ENCODE measurements at places on chromosomes 3 and 15.

GRCh38 chr3:122602011-122602710, 24.7 kb downstream of the PARP15 start:
- DNase-seq = no peak

- DNase-seq = no peak
Measured at GRCh38 chr15:69834267-69834666, 263.4 kb downstream of the TLE3 start.

DNA sequence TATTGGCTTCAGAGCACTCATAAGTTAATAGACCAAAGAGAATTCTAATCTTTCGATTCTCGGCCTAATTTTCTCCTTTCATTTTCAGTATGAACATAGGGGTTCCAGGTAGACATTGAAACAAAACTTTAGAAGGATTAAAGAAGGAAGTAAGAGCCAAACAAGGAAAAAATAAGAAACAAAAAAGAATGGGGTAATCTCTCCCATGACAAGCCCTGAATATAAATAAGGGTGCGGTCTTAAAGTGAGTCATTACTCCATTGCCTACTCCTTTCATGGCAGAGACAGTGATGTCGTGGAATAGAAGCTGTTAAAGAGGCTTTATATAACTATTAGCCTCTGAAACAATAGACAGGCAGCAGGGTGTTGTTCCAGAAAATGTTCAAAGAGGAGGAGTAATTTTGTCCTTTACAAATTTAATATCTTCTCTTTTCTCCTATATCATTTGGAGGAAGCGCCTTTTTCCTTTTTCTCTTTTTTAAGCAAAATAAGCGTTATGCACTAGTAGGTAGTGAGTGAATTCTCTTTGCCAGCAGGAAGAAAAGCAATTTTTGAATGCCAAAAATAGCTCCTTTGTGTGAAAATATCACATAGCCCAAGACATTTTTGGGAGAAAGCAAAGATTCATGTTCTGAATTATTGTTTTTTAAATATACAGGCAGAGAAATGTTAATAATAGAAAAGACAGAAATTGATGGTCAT, 607.9 kb upstream of the KCNMB2 start:
- no peak for DNase-seq

- DNase-seq = no peak
Measured at GRCh38 chr3:114428044-114428595, 134.3 kb downstream of the TIGIT start.

DNA sequence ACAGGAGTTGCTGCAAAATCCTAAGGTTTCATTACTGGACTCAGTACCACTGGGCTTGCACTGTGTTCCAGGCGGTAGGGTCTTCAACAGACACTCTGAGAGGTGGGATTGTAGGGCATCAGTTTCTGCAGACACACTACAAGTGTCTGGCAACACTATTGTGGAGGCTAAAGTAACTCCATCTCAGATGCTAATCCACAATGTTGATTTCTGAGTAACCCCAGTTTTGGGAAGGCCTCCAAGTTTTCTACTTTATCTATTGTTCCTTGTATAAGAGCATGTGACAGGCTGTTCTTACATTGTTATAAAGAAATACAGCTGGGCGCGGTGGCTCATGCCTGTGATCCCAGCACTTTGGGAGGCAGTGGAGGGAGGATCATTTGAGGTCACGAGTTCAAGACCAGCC, 2.5 kb upstream of the ABHD5 start:
- no peak for DNase-seq

DNA sequence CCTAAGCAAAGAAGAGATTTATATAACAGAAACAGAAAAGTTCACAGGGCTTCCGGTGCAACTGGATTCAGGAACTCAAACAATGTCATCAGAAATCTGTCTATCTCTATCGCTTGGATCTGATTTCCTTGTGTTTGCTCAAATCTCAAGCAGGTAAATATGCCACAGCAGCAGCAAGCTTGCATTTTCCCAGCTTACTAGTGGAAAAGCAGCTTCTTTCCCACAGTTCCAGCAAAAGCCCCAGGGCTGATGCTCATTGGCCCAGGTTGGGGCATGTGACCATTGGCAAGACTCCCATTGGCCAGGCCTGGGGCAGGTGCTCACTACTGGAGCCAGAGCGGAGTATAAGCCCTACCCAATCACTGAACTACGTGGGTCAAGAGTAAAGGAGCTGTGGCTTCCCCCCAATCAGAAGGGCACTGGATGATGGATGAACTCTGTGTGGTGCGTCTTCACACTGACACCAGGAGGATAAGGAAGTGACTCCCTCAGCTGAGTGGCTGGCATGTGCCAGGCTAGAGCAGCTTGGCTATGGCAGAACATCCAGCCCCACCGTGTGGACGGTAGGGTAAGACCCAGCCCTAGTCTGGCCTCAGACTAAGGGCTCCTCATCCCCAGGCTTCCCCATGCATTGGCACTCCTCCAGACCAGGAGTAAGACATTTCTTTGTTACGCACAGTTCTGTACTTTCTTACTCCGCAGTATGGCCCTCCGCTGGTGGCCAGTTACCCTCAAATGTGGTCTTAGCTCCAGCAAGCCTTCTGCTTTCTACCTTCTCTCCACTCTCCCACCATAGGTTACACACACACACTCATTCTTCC, 13.1 kb upstream of the VIPR1 start:
- no peak for DNase-seq

DNA sequence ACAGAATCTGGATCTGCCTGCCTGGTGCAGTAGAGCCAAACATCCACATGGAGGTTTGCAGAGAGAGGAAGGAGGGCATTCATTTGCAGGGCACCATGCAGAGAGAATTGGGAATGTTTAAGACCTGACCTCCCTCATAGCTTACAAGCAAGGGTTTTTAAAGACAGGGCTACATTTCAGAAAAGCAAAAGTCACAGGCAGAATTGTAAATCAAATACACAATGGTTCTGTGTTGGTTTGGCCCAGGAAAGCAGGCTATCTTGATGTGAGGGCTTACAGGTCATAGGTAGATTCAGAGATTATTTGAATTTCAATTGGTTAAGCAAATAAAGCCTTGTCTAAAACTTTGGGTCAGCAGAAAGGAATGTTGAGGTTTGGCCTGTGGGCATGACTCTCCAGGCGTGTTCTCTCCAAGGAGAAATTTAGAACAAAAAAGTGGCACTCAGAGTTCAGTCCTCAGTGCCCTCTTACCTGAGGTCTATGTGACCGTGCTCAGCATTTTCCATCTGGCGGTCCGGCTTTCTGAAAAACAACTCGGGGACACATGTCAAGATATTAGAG, 91.5 kb downstream of the CD47 start:
- DNase-seq = no peak

- DNase-seq = no peak
Measured at GRCh38 chr3:127172781-127173515, 20.0 kb upstream of the PRR23E start.

- no peak for DNase-seq
Measured at GRCh38 chr15:47386459-47386858, 330.8 kb upstream of the SEMA6D start.

GRCh38 chr3:13514639-13515435, 34.1 kb upstream of the FBLN2 start:
- no peak for DNase-seq

- no peak for DNase-seq
Measured at GRCh38 chr3:71317749-71318457, 265.6 kb downstream of the FOXP1 start.

GRCh38 chr3:142839831-142840230, 49.1 kb downstream of the PCOLCE2 start:
- no peak for DNase-seq

- no peak for DNase-seq
Measured at GRCh38 chr3:127177226-127177625, 15.7 kb upstream of the PRR23E start.

DNA sequence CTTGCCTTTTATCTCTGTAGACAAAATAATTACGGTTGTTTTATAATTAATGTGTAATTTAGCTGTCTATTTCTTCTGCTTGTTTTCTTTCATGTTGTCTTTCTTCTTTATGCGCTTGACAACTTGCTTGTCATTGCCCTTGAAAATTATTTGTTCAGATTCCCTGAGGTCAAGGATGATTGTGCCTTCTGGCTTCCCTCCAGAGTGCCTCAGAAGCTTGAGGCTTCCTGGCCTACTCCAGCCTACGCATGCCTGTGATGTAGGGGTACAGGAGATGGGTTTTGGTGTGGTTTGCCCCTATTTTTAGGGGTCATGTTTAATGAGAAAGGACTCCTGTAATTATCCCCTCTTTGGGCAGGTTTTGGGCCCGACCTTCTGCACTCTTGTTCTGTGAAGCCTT, 231.5 kb downstream of the SV2B start:
- no peak for DNase-seq

DNA sequence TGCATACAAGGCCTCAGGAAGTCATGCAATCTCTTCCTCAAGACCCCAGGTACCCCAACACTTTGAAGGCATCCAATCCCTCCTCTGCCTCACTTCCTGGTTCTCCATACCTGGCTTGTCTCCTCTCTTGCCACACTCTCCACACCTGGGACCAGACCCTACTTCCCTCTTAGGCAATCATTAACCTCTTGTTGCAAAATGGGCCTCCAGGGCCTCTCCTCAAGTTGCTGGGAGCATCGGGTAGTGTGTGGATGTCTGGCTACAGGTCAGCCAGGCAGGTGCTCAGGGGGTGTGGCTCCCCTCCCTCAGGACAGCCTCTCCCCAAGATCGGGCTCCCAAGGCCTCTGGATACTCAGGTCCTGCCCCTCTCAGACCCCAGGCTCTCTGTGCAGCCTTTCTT, 8.6 kb downstream of the PLA2G4E start:
- DNase-seq = no peak

DNA sequence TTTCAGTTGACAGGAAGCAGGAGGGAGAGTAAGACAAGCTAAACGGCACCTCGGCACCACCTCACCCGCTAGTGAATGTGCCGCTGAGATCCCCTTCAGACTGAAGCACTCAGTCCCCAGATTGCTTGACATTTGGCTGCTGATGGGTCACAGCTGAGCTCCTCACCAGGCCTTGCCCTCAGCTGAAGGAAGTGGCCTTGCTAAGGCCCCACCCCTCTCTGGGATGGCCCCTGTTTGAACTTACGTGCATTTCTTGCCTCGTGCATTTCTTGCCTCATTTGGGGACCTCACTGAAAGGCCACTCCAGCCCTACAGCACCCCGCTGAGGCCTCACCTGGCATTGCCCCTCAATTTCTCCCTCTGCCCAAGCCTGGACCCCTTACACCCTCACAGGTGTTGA, 39.8 kb downstream of the EOGT start:
- no peak for DNase-seq

GRCh38 chr3:122415104-122415744, 638 bp downstream of the WDR5B start:
- DNase-seq = peak; percentile 73

GRCh38 chr3:184778426-184779332, 33.3 kb upstream of the VPS8 start:
- DNase-seq = no peak

DNA sequence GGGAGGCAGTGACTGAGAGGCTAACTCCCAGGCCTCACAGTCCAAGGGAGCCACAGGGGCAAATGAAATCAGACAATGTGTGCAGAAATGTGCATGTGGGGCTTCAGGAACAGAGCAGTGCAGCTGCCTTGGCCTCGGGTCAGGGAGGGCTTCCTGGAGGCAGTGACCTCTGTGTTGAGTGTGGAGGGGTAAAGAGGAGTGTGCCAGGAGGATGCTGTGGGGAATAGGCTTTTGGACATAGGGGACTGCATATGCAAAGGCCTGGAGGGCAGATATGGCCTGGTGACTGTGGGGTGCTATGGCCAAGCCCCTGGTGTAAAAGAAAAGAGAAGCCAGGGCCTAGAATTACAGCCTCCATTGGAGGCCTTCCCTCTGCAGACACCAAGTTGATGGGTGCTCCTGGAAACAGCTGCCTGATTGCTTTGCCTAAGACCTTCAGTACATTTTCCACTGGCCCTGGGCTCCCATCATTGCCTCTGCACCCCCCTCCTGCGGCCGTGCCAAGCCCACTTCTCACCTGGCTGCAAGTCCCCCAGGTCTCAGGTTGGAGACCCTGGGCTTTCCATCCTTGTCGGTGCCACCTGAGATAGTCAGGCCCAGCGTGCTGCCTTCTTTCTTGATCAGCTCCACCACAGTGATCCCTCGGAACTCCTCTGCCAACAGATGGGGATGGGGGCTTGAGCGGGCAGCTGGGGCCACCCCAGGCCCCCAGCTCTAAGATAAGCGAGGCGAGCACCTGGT, 15.1 kb downstream of the GRIP2 start:
- no peak for DNase-seq

DNA sequence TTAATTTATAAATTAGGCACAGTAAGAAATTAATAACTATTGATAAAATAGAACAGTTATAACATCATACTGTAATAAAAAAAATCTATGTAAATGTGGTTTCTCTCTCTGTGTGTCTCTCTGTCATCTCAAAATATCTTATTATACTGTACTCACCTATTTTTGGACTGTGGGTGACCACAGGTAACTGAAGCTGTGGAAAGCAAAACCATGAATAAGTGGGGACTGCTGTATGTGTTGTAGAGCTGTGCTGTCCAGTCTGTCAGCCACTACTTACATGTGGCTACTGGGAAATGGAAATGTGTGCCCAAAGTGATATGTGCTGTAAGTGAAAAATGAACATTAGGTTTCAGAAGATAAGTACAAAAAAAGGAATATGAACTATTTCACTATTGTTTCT, 145.5 kb downstream of the CNTN4 start:
- no peak for DNase-seq

DNA sequence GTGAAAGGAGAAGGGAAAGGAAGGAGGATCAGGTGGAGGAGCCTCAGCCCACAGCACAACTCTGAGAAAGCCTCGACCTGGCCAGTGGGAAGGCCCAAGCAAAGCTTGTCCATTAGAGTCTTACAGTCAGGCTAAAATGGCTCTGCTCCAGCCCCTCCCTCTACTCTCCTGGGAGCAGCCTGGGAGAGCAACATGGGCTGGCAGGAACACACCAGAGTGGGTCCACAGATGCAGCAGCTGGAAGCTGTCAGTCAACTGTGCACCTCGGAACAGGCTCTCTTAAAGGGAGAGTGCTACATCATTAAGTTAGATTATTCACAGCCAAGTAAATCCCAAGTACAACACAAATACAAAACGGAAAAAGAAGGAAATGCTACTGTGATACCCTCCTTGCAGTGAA, 98.0 kb upstream of the LIMD1 start:
- DNase-seq = no peak

- peak; percentile 66 for DNase-seq
Measured at GRCh38 chr3:190586631-190587011, 72.7 kb downstream of the IL1RAP start.

- DNase-seq = no peak
Measured at GRCh38 chr3:27125821-27126501, 243.2 kb downstream of the NEK10 start.

DNA sequence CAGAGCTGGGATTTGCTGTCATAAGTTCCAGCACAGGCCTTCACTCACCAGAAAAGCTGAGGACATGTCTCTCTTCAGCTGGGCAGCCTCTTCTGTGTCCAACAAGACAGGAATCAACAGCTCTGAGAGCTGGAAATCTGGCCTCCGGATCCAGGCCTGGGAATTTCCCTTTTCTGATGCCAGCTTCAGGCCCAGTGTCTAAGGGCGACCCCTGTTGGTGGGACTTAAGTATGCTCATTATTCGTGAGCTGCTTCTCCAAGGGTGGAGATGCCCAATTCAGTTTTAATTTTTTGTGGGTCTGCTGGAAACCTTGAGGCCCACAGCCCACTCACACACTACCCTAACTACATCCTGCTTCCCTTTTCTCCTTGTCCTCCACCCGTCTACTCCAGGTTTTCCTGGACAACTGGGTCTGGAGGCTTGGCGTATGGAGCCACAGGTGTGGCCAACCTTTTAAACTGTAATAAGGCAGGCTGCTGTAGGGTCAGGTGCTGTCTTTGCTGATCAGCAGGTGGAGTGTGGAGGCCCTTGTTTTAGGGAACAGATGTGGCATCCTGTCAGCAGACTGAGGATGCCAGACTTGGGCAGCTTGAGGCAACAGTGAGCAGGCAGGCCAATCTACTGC, 2.6 kb upstream of the CEMIP start:
- DNase-seq = peak; percentile 78

- DNase-seq = no peak
Measured at GRCh38 chr15:54941417-54941816, 255.3 kb downstream of the RSL24D1 start.
